ENCODE measurements at places on chromosomes 7 and 10. TPM values are rescaled to one million over a fixed set of nuclear protein-coding genes. Genes with fewer than 3 reads are reported as not detected.

- no peak for DNase-seq
These were observed 57.4 kb downstream of the SMURF1 start for GRCh38 chr7:99086532-99086931.

GRCh38 chr10:22959950-22960349, 32.1 kb downstream of the ARMC3 start:
- DNase-seq, result no peak

The MYOZ1 gene
- not detected for total RNA-seq

GRCh38 chr7:142598297-142598696, 151.0 kb upstream of the PRSS1 start:
- no peak for DNase-seq

DNA sequence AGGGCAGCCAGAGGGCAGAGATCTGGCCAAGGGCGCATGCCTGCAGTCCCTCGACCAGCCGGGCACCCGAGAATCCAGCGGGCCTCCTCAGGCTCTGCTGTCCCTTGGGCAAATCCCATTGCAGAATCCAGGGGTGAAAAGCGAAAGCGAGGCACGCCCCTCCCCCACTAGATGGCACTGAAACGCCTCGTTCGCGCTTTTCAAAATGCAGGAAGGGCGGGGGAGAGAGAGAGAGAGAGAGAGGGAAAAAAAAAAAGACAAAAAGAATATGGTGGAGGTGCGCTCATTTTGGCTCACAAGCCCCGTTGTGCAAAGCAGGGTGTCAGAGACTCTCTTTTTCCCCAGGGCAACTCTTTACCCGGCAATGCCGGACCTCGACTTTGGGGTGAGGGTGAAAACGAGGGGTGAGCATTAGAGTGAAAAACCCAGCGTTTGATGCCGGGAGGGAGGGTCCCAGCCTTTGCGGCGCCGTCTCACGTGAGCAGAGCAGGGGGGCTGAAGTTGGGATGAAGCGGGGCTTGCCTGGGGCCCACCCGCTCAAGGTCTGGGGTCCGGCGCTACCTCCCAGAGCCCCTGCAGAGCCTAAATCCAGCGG, 2.5 kb upstream of the TMEM178B start:
- no peak for DNase-seq

The ACTR3C gene
- total RNA-seq, result 2.9 TPM

DNA sequence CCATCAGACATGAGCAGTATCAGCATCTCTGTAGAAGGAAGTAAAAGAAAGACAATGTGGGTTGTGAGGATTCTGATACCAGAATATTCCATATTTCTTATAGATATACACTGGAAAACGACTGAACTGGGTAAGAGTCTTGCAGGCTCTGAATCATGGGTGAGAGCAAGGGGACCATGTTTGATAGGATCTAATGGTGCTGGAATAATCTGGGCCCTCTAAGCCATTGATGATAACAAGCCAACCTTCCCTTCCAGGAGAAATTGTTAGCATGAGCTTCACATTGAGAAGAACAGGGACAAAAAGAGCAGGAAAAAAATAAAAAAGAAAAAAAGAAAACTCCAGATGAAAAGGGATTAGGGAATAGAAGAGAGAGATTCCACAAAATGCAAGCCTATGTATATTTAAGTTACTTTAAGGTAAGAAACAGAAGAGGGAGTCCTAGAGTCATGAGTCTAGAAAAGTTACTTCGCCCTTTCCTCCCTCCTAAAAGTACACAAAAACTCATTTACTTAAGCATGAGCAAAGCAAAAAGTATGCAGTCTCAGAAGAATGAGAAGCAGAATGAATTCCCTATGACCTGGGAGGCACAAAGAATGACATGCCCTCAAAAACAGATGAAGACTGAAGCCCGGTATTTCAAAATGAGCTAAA, 181.9 kb downstream of the TMEM26 start:
- peak; percentile 50 for DNase-seq

DNA sequence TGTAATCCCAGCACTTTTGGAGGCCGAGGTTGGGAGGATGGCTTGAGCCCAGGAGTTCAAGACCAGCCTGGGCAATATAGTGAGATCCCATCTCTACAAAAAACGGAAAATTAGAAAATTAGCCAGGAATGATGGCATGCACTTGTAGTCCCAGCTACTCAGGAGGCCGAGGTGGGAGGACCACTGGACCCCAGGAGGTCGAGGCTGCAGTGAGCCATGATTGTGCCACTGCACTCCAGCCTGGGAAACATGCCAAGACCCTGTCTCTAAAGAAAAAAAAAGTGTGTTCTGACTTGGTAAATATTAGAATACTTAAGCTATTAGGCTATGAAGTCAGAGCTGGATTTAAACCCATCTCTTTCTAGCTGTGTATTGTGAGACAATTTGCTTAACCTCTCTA, 81.0 kb upstream of the KAT6B start:
- no peak for DNase-seq

DNA sequence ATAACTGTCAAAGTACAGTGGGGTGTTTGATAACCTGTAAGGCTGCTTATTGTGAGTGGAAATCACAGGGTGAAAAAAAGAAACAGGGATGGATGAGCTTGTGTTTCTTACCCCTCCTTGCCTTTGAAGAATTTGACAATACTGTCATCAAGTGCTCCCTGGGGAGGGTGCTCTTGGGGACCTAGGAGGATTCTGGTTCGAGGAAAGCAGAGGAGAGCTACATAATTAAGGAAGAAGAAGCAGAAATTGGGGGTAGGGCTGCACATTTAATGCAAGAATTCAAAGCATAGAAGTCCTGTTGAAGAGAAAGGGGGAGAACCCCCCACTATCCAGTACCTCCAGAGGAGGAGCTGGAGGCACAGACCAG, 208.1 kb upstream of the PHYHIPL start:
- no peak for DNase-seq

The NUPR2 gene
- total RNA-seq, result not detected

- peak; percentile 4 for DNase-seq
These were observed 78.6 kb upstream of the ARMC3 start for GRCh38 chr10:22849077-22849805.

DNA sequence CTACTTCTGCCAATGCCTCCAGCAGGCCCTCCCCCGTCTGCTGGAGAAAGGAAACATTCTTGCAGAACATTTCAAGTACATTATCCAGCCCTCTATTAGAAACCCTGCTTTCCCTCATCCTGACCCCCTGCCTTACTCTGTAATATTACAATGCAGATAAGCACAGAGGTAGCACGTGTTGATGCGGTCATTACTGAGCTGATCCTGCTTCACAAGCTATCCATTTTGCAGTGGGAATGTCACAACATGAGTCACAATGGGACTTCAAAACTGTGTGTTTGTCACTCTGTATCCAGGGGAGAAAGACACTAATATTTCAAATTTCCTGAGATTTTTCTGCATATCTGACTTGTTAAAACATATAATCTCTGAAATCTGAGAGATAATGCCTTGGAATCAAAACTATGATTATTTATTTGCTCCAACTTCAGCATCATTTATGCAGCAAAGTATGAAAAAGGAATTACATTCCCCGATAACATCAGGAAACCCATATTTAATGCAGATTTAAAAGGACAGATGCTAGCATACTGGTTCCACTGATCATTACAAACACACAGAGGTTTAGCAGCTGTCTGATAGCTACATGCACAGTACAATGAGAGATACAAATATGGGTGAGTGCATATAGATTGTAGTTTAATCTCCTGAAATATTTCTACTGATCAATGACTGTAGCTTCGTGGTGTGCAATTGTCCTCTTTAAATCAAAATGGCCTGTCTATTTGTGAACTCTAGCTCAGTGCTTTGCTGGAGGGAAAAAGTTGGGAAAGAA, 239.7 kb downstream of the SORCS3 start:
- DNase-seq, result no peak

DNA sequence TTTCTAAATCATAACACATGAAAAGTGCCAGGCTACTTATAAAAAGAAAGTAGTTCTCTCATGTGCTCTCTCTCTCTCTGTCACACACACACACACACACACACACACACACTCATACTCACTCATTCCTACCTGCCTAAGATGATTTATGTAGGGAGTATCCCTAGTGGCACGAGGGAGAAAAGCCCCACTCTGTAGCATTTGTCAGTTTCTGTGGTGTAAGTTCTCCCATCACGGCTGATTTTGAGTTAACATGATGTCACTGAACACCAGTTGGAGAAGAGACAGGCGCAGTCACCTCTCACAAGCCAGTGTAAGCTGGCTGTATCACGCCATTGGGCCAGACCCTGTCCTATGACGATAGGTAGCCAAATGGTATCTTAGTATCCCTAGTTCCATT, 395.4 kb downstream of the SFMBT2 start:
- DNase-seq, result peak; percentile 57

DNA sequence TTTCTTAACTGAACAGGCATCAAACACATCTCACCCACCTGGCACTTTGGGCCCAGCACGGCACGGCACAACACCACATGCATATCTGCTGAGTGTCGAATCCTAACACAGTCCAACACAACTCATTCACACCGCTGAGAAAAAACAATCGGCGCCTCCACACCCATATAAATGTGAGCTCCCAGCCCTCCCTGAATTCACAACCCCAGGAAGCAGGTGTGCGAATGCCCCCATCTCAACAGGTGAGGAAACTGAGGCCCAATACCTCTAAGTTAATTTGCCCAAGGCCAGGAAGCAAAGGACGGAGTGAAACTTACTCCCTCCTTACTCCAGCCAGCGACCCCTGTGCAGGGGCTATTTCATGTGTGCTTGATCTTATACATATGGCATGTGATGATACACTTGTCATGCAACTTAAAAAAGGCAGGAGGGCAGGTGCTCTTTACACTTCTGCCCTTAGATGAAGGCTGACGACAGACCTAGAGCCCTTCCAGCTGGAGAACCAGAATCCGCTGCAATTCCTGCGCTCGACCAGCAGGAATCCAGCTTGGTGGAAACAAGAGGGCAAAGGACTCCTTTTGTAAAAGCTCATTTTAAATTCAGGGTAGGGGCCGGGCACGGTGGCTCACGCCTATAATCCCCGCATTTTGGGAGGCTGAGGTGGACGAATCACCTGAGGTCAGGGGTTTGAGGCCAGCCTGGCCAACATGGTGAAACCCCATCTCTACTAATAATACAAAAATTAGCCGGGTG, 116.0 kb downstream of the LARP4B start:
- DNase-seq, result no peak

DNA sequence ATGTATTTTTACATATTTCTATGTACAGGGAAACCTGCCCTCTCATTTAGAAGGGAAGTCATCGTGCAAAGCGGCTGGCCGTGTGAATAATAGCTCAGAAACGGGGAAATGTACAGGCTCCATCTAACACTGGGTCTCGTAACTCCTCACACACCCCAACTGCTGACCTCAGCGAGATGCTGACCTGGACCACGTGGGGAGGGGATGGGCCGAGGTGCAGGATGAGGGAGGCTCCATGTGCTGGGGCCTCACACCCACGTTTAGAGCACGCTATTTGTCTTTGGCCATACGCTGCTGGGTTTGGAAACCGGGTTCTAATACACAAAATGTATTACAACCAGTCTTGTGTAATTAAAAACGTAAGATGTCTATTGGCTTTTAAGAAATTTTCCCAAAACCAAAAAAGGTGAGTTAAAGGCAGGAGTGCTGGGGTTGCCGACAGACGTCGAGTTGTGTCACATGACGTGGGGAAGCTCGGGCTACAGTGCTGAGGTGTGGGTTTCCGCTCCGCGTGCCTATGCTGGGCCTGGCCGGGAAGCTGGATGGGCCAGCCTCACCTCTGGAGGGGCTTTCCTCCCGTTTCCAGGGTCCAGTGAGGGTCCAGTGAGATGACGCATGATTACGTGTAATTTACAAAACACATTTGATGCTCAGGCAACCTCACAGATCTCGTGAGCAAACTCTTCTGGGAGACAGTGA, 215.6 kb downstream of the DNAJB6 start:
- DNase-seq, result no peak

- DNase-seq, result no peak
These were observed 89.2 kb downstream of the DLG5 start for GRCh38 chr10:77837248-77837924.

The MYO3A gene
- total RNA-seq, result not detected

DNA sequence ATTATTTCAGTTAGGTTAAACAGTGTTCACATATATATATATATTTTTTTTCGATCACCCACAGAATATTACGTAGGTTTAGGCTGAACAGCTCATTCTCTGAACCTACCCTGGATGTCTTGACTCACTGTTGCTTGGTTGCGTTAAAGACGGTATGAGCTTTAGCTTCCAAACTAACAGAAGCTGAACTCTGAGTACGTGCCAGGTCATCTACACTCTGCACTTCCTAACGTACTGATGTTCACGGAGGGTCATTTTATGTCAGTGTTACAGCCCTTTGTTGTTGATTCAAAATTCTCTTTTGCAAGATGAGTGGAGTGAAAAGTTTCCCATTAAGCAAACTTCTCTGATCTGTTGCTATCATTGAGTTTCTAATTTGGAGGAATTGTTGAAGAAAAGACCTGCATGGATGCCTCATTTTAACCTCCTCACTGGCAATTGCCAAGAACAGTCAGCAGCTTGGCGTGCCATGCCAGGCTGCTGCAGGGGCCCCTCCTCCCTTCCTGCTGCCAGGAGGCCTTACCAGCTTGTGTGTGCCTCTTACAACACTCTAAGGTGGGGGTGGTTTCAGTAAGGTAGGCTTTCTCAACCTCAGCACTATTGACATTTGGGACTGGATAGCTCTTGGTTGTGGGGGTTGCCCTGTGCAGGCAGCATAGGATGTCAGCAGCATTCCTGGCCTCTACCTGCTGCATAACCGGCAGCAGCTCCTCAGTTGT, 44.3 kb downstream of the INSYN2A start:
- DNase-seq, result no peak

DNA sequence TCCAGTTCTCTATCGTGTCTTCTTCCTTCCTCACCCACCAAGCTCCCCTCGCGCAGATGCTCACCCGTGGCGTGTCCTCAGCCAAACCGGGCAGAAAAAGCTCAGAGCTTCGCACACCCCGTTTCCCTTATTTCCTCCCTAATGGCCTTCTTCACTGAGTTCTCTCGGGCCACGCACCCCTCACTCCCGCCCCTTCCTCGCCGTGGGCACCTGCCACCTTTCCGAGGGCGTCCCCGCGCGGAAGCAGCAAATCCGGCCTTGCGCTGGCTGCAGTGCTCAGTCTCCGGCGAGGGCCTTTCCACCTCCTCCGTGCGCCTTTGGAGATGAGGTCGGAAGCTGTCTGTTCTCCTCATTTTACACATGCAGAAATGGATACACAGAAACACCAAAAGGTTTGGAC, 12.4 kb upstream of the CALML3 start:
- no peak for DNase-seq

- no peak for DNase-seq
These were observed 192.2 kb downstream of the CAMK1D start for GRCh38 chr10:12541446-12542067.

The SPDYE16 gene
- total RNA-seq, result not detected

The ANKRD26 gene
- total RNA-seq, result 7.9 TPM

The CXCL12 gene
- total RNA-seq, result not detected

DNA sequence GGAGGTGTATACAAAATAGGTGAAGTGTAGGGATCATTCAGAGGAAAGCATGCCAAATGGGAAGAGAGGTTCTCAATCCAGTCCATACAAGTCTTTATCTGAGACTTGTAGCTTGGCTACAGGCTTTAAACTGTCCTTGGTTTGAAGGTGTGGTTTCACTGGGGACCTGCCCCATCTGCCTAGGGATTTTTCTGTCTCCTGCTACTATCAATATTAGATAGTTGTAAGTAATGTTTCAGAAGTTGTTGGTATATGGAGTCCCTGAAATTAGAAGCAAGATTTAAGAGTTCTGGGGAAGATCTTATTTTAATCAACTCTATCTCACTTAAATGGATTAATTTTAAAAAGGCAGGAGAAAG, 100.9 kb downstream of the ANKRD7 start:
- DNase-seq, result no peak

Data from foreskin keratinocyte (primary cell).